ENCODE measurements at places on chromosomes 3 and 15.

GRCh38 chr3:159789742-159790635, 198.6 kb upstream of the IL12A start:
- H3K27me3 ChIP-seq, result no peaks in the 10 kb centered on the region
- no peak for DNase-seq
- H3K36me3 ChIP-seq, result no peaks in the 10 kb centered on the region
- no peak overlapping the region for H3K27ac ChIP-seq
- H3K4me3 ChIP-seq, result no peak overlapping the region

DNA sequence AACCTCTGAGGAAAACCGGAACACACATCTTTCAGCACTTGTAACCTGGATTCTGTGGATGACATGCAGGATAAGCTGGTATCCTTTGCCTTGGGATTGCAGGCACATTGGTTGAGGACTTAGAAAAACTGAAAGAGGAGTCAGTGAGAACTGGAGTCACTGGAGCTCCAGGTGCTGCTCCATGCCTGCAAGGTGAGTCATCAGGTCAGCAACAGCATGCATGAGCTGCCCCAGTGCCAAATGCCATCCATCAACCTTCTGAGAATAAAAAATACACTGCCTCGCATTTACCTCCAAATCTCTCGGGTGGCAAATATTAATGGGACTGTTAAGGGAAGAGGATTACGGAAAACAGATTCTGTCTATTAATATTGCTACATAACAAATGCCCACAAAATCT, 729.1 kb downstream of the NTRK3 start:
- no peak overlapping the region for H3K4me3 ChIP-seq
- DNase-seq, result no peak
- H3K4me1 ChIP-seq, result no peaks in the 10 kb centered on the region
- H3K36me3 ChIP-seq, result no peaks in the 10 kb centered on the region

GRCh38 chr3:122890077-122890719, 95.3 kb downstream of the SLC49A4 start:
- H3K27ac ChIP-seq, result peak overlapping the region; percentile 60
- peaks cover 43% of the 10 kb centered on the region for H3K4me1 ChIP-seq
- no peaks in the 10 kb centered on the region for H3K27me3 ChIP-seq
- no peaks in the 10 kb centered on the region for H3K36me3 ChIP-seq
- peak; percentile 54 for DNase-seq
- no peak overlapping the region for H3K4me3 ChIP-seq

- no peaks in the 10 kb centered on the region for H3K4me1 ChIP-seq
- no peaks in the 10 kb centered on the region for H3K36me3 ChIP-seq
- no peak for DNase-seq
Observed at GRCh38 chr15:23761386-23761785, 74.3 kb upstream of the NDN start.

DNA sequence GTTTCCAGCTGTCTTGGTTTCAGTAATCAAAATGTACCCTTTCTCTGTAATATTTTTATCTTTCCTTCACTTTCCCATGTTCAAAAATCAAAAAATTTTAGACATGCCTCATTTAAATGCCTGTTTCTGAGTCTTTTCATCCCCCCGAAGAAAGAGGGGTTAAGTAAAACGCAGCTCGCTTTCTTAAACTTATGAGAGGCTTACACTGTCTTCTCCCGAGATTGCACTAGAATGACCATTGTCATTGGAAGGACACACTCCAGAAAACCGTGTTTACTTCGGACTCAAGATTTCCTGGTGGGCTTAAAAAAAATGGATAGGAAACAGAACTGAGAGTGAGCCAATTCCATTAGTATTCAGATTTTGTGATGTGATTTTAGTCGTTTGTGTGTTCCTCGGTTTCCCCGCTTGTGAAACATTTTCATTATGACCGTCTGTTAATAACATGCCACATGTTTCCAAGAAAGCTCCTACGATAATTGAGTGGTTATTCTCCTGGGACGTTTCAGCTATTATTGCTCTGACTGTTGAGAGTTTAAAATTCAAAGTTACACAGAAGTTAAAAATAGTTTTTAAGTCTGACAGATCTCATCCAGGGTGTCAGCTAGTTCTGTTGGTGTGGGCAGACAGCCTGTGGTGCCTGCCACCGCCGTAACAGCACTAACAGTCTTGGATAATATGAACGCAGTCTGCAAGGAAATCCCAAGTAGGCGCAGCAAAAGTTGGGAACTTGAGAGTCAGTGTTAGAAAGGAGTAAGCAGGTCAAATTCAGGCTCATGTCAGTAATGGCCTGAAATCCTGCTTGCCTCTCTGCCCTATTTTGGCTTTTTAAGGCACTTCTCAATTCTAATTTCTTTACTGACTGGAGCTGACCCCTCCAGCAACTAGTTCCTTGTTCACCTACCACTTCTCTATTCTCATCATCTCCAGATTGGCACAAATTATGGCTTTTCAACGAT, 1.5 kb downstream of the CRYBG3 start:
- H3K27me3 ChIP-seq, result no peaks in the 10 kb centered on the region
- peak overlapping the region; percentile 95 for H3K4me3 ChIP-seq
- no peaks in the 10 kb centered on the region for H3K36me3 ChIP-seq

DNA sequence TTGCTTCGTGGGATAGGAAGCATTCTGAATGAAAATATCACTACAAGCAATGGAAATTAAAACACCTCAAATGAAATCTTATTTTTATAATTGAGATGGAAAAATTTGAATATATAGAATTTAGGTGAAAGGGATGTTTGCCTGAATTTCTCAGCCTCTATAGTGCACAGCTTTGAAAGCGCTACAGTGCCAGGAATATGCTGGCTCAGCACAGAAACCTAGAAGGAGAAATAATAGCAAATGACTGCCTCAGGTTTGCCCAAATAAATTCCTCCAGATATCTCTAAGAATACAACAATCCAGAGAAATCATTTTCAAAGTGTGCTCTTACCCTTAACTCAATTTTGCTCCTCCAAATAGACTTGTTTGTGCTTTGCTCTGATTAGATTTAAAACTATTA, 141.1 kb upstream of the ZNF385D start:
- H3K27me3 ChIP-seq, result no peaks in the 10 kb centered on the region
- no peak overlapping the region for H3K27ac ChIP-seq
- H3K4me3 ChIP-seq, result no peak overlapping the region
